Activated CD4-positive, alpha-beta T cell treated with anti-CD3 and anti-CD28 coated beads for 4 hours (primary cell): ENCODE measurements at places on chromosomes 1 and 21.

DNA sequence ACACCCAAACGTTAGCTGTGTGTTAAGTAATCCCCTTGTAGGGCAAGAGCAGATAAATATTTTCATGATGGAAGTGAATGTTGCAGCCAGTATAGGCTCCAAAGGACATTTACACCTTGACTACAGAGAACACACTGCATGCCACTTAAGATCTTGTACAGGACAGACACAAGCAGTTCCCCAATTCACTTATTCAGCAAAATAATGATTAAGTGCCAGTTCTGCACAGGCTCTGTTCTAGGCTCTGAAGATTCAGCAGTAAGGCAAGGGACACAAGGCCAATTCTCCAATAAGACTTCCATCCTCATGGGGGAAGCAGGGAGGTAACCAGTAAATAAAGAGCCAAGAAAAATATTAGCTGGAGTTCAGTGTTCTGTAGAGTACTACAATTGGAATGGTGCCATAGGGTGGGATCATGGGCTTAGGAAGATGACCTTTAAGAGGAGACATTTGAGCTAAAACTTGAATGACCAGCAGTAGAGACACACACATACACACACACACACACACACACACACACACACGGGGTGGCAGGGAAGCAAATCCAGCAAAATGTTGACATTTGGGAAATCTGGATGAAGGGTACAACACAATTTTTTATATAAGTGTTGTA is 199.9 kb upstream of the JUN start:
- no peak for DNase-seq

DNA sequence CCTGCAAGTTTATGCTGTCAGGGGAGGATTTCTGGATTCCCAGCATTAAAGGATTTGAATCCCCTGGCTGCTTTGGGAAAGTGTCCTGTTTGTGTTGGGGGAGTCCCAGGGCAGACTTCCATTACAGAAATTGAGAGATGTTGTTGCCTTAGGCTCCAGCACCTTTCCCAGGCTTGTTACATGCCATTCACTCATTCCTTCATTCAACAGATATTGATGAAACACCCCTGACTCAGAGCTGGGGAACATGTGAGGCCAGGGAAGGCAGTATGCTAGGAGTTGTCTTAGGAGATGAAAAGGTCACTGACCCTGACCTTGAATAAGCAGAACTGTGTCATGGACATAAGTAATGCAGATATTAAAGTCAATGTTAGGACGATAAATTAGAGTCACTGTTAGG is 161.7 kb downstream of the NTMT2 start:
- DNase-seq, result no peak

DNA sequence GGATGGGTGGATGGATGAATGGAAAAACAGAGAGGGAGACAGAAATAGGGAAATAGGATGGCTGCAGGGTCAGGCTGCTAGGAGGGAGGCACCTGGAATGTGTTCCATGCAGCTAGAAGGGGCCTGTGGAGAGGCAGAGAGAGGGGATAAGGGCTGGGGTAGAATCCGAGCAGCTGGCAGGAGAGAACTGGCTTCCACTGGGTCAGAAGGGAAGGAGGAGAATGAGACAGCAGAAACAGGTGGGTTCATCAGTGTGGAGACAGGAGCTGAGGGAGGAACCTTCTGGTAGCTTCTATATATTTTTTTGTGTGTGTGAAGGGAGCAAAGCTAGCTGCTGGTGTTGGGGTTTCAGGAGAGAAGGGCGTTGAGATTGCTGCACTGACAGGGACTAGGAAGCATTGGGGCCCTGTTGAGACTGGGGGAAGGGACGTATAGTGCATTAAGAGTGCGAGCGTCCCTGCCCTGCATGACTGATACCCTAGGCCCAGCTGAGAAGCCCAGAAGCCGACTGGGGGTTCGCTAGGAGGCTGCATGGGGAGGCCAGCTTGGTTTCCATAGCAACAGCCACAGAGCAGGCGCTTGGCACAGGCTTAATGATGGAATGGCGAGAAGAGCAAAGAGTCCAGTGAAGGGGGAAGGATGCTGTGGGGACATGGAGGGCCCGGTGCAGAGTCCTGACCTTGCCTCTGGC is 14.8 kb upstream of the KIF21B start:
- DNase-seq, result no peak

- DNase-seq, result no peak
Observed at GRCh38 chr1:191498318-191498717, 659.9 kb upstream of the RGS18 start.

DNA sequence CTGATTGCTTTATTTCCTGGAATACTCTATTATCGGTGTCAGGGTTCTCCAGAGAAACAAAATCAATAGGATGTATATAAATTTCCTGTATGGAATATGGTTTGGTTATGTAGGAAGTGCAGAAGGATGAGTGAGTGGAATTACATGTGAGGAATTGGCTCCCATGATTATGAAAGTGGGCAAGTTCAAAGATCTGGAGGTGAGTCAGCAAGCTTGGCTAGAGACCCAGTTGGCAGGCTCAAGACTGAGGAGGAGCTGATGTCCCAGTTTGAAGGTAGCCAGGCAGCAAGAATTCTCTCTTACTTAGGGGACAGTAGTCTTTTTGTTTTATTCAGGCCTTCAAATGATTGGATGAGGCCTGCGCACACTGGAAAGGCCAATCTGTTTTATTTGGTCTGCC is 57.5 kb downstream of the MAP3K7CL start:
- no peak for DNase-seq

DNA sequence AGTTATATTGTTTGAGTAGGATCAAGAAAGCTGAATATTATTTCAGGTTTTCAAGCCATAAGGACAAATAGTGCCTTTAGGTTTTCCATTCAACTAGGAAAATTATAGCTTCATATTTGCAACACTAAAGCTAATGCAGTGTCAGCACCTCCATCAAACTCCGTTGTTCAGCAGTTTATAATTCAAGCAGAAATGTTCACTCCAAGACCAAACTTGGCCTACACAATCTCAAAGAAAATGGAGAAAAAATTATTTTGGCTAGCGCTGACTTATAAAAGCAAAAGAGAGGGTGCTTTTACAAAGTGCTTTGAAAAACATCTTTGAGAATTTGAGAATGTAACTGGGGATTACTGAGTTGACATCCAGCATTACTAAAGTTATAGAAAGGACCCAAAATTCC is 1.4 kb downstream of the SPAG17 start:
- DNase-seq, result no peak

GRCh38 chr1:231931846-231932454 is 305.4 kb downstream of the DISC1 start:
- peak; percentile 33 for DNase-seq

DNA sequence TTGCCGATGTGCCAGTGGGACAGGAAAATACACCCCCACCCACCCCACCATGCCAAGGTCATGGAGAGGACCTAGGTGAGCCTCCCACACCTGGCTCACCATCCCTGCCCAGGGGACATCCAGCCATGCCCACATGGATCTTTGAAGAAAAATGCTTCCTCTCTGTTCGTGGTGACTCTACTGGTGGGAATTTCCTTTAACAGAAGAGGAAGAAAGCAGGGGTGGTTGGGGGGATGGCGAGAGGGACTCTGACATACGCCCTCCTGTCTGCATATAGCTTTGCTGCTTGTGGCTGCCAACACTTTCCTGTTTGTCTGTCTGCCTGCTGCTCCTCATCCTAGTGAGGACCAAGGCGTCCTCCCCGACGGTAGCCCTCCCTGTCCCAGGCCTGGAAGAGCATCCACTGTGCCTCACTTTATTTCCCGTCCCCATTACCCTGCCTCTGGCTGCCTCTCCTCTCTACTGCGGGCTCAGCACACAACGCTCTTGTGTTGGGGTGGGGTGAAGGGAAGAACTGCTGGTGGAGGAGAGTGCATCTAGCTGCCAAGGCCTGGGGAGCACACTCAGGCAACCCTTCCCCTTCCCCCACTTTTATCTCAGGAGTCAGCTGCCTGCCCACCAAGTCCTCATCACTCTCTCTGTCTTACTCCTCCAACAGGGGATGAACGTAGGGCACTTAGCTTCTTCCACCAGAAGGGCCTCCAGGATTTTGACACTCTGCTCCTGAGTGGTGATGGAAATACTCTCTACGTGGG is 2.5 kb downstream of the SEMA4A start:
- DNase-seq, result no peak

GRCh38 chr1:208159555-208160258 is 84.5 kb downstream of the PLXNA2 start:
- DNase-seq, result no peak

- no peak for DNase-seq
Observed at GRCh38 chr1:214636436-214636835, 33.4 kb downstream of the CENPF start.

GRCh38 chr21:42330380-42331371 is 15.5 kb upstream of the TFF3 start:
- no peak for DNase-seq
